ENCODE measurements at places on chromosomes 1 and 21.

- DNase-seq, result no peak
Measured at GRCh38 chr1:88730132-88730675, 46.1 kb downstream of the PKN2 start.

DNA sequence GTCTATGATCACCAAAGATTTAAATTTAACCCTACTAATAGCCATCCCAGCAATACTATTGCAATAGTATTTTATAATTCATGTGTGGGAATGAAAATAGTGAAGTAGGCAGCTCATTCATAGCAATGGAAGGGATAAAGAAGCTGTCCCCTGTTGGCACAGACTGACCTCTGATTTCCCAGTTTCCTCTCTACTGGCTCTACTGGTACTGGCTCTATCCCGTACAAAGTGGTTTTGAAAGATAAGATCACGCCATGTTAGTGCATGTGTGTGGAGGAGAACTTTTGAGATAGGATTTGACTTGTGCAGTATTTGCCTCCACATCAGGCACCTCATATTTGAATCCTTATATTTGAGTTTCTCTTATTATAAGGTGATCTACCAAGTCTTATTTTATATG is 227.3 kb upstream of the ADGRL2 start:
- no peak for DNase-seq

DNA sequence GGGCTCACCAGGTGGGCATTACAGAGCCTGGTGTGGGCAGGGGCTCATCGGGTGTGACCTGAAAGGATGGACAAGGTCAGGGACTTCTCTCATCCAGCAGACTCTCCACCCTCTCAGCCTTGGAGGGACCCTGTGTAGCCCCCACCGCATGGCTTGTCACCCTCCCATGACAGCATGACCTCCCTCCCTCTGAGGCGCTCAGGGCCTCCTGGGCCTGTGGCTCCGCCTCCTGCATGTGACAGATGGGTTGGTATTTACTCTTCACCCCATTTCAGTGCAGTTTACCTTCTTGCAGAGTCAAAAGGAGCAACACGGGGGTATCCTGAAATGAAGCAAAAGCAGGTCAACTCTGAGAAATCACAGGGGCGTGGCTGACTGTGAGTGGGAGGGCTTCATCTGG is 298.6 kb upstream of the AJAP1 start:
- no peak for DNase-seq

DNA sequence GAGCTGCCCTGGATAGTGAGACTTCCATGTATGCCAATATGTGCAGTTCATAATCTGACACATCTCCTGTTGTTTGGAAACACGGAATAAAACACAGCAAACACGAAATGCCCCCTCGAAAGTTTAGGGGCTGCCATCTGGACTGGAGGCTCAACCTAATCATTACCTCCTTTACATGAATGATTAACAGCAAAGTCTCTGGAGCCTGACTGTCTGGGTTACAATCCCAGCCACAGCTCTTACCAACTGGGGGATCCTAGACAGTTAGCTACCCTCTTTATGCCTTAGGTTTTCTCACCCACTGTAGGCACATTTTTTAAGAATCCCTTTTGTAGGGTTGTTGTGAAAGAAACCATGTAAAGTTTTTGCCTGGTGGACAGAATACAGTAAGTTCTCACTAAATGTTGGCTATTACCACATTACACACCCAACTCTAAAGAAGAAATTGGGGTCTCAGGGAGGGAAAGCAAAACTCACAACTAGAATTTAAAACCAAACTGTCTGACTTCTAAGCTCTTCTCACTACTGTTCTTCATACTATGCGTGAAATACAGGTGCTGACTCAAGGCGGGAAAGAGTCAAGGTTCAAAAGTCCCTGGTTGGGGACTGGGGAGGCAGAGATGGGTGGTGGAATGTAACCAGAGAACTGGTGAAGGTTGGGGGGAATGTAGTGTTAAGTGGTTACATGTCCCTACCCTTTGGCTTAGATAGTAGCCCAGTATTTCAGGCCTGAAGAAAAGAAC is 24.2 kb downstream of the CYP4A22 start:
- DNase-seq, result no peak

- peak; percentile 42 for DNase-seq
Measured at GRCh38 chr21:15809818-15810217, 80.0 kb downstream of the USP25 start.

DNA sequence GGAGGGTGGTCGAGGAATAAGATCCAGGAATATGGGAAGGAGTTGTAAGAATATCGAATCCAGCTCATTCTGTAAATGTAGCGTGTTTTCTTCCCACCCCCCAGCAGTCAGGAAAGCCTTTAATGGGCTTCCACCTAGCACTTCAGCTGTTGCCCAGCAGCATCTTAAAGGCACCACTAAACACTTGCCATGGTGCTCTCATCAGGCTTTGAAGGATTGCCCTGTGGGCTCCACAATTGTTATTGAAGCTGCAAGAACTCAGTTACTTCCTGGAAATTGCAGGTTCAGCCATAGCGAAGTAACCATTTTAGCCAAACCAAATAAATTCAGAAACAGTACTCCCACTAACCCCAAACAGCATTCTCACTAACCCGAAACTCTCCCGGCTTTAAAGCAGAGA is 511.2 kb downstream of the PLPP3 start:
- no peak for DNase-seq

- DNase-seq, result peak; percentile 12
Measured at GRCh38 chr1:12305377-12305776, 75.5 kb downstream of the VPS13D start.

DNA sequence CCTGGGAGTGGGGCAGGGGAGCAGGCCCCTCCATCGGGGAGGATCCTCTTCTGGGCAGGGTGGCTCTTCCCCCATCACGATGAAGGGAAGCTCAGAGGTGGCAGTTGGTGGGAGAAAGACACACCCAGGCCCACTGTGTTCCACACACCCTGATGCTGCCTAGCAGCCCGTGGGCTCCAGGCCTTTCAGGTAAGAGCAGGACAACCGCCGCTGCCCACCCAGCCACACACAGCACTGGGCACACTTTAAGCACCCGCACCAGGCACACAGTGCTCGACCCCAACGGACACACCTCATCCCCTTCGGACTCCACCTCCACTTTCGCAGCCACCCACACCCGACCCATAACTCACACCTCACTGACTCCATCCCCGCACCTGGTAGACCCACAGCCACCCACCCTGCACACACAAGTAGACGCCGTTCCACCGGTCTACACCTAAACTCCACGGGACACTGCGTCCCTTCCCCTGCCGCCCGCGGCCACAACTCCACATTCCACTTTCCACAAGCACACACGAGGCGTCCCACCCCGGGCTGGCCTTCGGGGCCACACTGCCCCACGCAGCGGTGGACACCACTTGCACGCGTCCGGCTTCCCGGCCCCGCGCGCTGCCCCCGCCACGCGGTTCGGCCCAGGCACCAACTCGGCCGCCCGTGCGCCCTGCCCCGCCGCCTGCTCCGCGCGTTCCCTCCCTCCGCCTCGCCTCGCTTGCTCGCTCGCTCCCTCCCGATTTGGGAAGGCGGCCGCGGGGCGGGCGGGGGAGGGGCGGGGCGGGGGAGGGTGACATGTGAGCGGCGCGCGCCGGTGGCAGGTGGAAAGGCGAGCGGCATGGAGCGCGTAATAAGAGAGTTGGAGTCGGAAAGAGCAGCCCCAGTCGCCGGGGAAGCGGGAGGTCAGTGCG is at the start of gene KCNQ4:
Gene KCNQ4 (plus strand): TSS at position 787 of the 905 bp plus-strand sequence. CDS start 307 bp downstream, outside the sequence.
- DNase-seq, result peak; percentile 36

GRCh38 chr1:94070865-94071264 is 50.1 kb downstream of the ABCA4 start:
- DNase-seq, result no peak

- peak; percentile 11 for DNase-seq
Measured at GRCh38 chr1:174659823-174660222, 212.1 kb downstream of the GPR52 start.

GRCh38 chr21:26587736-26588201 is 14.7 kb upstream of the CYYR1 start:
- peak; percentile 32 for DNase-seq

DNA sequence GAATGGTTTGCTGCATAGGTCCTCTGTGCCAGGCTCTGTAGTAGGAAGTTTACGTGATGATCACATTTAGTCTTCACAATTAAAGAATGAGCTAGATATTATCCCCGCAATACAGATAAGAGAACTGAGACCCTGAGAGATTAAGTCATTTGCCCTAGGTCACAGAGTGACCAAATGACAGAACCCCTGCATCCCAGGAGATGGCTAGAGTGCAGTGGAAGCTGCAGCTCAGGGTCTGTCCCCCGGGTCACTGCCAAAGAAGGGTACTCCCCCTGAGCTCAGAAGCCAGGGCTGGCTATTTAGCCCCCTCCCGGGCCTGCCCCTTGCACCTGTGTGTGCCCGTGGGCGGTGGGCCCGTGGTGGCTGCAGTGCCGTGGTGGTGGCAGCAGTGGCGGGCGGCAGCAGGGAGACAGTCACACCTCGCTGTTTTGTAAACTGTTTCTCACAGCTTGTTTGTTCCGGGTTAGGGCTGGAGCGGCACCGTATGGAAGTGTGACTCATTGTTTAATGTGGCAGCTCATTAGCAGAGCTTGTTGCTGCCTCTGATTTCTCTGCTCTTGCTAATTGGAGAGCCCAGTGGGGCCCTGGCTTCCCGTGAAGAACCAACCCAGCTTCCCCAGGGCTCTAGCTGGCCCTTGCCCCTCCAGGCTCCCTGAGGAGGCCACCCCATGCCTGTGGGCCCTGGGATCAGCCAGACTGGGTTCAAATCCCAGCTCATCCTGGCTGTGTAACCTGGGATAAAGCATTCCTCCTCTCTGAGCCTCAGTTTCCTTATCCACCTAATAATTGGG is 19.3 kb upstream of the FOXO6 start:
- no peak for DNase-seq

DNA sequence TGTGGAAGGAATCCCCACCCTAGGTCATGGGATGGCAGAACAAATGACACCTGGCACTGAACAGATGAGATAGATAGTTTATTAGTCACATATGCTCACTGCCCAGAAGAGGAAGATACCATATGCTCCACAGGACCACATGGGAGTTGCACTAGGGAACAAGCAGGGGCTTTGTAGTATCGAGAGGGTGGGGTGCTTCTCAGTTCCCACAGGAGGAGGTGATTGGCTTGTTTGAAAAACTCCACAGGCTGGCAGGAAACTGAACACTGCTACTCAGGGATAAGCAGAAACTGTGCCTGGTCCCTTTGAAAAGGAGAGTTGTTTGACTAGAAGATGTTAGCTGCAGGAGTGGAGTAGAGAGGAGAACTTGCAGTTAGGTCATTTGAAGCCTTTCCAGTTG is 31.9 kb upstream of the RXRG start:
- DNase-seq, result no peak

DNA sequence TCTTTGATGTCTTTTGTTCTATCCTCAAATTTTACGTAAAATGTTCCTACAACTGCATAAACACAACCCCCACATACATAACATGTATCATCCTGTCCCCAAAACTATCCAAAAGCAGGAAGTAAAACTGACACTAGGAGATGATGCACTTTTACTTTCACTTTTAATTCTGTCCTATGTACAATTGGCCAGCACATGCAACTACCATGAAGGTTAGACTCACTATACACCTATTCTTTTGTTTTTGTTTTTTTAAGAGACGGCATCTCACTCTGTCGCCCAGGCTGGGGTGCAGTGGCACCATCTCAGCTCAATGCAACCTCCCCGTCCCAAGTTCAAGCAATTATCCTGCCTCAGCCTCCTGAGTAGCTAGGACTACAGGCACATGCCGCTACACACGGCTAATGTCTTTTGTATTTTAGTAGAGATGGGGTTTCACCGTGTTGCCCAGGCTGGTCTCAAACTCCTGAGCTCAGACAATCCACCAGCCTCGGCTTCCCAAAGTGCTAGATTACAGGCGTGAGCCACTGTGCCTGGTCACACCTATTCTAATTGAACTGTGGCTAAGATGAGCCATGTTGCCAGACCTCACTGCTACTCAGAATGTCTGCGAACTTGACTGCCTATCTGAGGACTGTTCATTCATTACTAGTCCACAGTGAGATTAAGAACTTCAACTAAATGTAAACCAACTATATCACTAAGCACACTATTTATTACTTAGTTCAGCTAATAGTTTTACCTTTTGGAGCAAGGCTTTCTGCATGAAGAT is 48.0 kb downstream of the TOR3A start:
- DNase-seq, result peak; percentile 56

GRCh38 chr1:224696891-224697765 is 81.0 kb downstream of the CNIH3 start:
- peak; percentile 67 for DNase-seq

DNA sequence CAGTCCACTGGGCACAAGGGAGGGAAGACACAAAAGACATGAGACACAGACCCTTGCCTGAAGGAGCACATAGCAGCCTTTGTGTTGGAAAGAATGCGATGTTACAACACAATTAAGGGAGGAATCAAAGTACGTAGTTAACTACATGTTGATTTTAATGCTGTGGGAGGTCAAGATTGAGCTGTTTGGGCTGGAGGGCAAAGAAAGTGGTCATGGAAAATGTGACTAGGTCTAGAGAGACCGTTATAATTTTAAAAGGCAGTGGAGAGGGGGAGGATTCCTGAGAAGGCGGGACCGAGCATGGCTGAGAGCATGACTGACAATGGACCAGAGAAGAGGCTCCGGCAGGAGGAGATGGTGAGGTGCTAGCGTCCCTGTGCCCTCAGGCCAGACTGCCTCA is 111.8 kb upstream of the ATP1A1 start:
- DNase-seq, result peak; percentile 25

DNA sequence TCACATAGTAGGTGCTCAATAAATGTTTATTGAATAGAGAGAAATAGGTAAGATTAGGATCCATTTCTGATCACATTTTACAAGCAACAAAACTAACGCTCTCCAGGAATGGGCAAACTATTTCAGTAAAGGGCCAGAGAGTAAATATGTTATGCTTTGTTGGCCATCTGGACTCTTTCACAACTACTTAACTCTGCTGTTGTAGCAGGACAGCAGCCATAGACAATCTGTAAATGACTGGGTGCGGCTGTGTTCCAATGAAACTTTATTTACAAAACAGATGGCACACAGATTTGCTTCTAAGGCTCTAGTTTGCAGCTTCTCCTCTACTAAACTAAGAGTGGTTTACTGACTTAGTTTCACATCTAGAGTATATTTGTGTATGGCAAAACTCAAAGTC is 83.0 kb upstream of the BACH1 start:
- DNase-seq, result peak; percentile 25

GRCh38 chr1:98870959-98871903 is 133.4 kb downstream of the PLPPR5 start:
- no peak for DNase-seq

GRCh38 chr21:41460578-41461527 is 34.8 kb downstream of the MX1 start:
- peak; percentile 75 for DNase-seq

GRCh38 chr1:107362468-107363140 is 221.8 kb downstream of the NTNG1 start:
- DNase-seq, result no peak

- DNase-seq, result no peak
Measured at GRCh38 chr1:28247612-28248272, 11.6 kb upstream of the SESN2 start.
